Retinal pigment epithelial cell (primary cell): ENCODE measurements at places on chromosomes 3 and 15.

- DNase-seq: no peak
Measured at GRCh38 chr3:179278151-179278550, 27.2 kb upstream of the KCNMB3 start.

DNA sequence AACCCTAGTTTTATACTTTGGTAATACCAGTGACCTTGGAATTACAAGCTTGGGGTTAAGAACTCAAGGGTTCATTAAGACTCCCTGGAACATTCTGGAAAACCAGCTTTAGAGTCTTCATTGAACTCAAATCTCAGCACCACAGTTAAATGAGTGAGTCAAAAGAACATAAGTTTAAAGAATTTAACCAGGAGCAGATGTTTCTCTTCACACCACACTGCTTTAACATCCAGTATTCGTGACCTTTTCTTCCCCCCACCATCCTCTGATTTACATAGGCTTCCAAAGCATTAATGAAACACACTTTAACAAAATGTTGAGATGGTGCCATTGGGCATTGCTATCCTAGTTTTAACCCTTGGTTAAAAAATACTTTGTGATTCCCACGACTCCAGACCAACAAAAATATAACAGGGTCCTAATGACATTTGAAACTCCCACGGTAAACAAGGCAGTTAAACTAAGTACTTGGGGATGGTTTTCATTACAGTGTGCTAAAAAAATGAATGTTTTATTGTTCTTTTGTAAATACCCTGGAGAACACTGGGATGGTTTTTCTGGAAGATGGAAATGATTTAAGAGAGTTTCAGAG lies 123.9 kb downstream of the OXNAD1 start:
- DNase-seq: no peak

DNA sequence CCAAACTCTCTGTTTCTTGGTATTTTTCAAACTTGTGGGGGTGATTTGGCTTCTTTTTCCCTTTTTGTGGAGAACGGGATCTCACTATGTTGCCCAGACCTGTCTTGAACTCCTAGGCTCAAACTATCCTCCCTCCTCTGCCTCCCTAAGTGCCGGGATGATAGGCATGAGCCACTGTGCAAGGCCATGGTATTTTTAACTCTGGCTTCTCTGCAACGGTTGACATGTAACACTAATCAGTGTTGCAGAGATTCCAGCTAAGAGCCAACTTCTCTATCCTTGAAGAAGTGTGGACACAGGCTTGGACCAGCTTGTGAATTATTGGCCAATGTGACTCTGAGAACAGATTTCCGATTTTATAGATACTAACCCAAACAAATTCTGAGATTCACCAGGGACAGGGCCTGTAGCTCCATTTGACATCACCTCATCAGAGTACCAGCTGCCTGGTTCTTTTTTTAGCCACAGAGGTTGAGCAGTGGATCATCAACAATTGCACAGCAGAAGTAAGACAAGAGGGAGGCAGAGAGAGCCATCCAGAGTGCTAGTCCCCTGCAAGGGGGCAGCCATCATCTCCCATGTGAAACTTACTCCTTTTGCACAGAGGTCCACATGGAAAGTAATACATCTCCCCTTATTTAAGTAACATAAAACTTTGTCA lies 98.1 kb upstream of the SYNPR start:
- DNase-seq: no peak

GRCh38 chr3:141941093-141941492 lies 64.7 kb downstream of the ATP1B3 start:
- DNase-seq: no peak

GRCh38 chr15:42576776-42577175 lies 1.4 kb downstream of the STARD9 start:
- DNase-seq: no peak

DNA sequence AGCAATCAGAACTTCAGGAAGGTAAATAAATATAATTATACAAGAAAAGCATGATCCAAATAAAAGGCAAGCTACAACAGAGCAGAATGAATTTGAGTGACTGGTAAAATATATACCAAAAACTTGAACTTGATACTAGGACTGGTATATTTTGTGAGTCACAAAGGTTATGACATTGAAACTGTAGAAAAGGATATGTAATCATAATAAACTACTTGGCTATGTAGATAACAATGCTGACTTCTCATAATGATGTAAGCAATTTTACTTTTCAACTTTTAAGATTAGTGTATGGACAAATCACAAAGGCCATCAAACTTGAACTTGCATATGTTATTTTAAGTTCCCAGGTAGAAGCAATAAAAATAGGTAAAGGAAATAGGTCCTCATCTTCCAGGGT lies 384.5 kb upstream of the NECTIN3 start:
- no peak for DNase-seq

DNA sequence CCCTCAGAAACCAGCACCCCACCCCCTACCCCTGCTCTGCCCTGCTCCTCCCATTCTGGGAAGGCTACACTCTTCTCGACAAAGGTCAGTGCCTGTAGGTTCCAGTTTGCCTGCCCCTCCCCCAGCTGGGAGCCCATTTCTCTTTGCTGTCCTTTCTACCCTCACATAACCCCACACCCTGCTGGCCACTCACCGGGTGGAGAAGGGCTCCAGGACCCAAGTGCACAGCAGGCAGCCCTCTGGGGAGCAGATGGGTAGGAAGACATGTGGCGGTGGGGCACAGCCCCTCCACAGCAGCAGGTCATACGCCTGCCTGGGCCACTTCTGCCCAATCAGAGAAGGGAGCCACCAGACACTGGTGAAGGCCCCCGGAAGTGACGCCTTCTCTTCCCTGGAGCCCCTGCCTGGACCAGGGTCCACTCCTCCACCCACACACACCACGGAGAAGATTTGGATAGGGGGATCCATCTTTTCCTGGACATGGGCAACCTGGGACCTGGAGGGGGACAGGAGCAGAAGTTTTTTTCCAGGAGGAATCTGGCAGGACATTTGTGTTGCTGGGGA lies at the start of gene THPO:
THPO (minus strand) TSS at position 326 of the 564 bp plus-strand sequence. CDS start 1,948 bp downstream, outside the sequence.
- no peak for DNase-seq

DNA sequence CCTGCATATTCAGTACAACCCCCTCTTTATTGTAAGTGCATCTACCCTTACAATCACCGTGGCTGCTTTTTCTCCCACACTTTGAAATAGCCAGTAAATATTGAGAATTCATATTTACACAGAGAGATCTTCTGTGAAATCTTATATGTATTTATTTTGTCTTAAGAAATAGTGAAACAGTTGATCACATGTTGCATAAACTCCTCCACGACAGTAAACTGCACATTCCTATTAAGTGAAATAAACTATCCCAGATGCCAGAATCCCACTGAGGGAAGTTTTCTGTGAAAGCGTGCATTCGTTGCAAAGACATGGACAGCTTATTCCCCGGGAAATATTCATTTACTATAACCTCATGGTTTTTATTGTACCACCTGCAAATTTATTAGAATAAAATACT lies 796.0 kb downstream of the ROBO2 start:
- no peak for DNase-seq
